ENCODE measurements at places on chromosomes 6 and 20.

DNA sequence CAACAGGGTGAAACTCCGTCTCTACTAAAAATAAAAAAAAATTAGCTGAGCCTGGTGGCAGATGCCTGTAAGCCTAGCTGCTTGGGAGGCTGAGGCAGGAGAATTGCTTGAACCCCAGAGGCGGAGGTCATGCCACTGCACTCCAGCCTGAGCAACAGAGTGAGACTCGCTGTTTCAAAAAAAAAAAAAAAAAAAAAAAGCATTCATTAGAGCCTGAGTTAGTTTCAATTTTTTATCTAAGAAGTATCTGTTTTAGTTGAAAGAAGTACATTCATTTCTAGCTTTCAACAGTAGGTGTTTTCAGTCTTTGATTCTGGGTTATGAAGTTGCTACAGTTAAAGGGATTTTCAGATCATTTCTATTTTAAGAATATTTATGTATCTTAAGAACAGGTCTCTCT is 42.2 kb downstream of the ZNF292 start:
- no peak for DNase-seq

GRCh38 chr6:30616811-30617564 is at the start of gene PPP1R10:
PPP1R10 (minus strand) TSS chr6:30617243; CDS start chr6:30609944, 7,299 bp downstream.
- peak; percentile 86 for DNase-seq

- DNase-seq: peak; percentile 95
Observed at GRCh38 chr6:88963139-88964090, at the start of gene RNGTT. RNGTT (minus strand) TSS chr6:88963618; CDS start chr6:88963409, 209 bp downstream.

DNA sequence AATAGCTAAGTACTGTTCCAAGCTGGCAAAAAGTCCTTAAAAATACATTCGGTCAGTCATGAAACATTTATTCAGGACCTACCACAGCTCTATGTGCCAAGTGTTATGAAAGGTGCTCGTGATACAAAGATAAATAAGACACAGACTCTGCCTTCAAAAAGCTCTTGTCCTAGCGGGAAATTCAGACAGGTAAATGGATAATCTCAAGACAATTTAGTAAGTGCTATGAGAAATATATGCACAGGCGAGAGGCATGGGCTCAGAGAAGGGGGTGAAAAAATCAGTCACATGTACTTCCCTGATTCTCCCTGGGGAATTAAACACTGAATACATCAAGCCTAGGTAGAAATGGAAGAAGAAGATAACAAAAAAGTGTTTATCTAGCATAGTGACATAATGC is 49.8 kb upstream of the HEY2 start:
- no peak for DNase-seq

- DNase-seq: peak; percentile 47
Observed at GRCh38 chr20:51569815-51570738, 27.6 kb upstream of the NFATC2 start.

- no peak for DNase-seq
Observed at GRCh38 chr20:63014287-63014686, 7.5 kb upstream of the BHLHE23 start.

- DNase-seq: no peak
Observed at GRCh38 chr20:15267935-15268334, 930.5 kb upstream of the FLRT3 start.

DNA sequence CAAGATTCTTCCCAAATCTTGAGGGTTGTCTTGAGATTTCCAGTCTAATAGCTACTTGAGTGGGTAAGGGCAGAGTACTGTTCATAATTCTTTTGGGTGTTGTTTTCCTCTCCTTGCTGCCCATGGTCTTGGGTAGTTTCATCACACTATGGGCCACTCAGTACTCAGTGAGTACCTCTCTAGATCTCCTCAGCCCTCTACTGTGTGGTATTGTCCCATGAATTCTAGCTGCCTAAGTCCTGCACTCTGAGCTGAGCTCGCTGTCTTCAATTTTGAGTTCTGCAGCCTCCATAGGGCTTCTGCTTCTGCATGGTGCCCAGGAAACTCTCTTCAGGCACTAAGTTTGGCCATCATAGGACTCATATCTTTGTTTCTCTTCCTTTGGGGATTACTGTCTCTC is 42.3 kb downstream of the ASXL1 start:
- no peak for DNase-seq

- no peak for DNase-seq
Observed at GRCh38 chr6:53412751-53413150, 64.0 kb upstream of the ELOVL5 start.

DNA sequence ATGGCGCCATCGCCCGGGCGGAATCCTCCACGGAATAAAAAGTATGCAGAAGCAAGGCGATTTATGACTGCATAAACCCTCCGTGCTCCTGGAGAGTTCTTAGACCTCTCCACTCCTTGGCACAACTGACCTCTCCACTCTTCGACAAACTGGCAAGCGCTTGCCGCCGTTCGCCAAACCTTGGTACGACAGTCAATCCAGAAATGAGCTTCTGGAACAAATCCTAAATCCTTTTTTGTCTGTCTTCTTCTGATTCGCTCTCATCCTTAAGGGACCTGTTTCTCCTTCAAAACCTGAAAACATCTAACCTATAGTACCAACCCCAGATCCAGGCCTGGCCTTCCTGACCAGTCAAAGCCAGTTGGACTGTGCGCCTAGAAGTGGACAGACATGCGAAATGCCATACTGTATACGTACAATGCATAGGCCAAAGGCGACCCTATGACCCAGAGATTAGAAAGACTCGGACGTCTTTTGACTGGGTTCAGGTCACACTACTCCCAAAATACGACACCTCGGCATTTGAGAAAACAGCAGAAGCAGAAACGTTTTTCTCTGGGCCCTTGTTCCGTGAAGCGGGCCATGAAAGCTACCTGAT is 59.4 kb downstream of the TRIM27 start:
- DNase-seq: no peak

GRCh38 chr6:151380848-151381205 is 10.5 kb downstream of the ZBTB2 start:
- DNase-seq: no peak

DNA sequence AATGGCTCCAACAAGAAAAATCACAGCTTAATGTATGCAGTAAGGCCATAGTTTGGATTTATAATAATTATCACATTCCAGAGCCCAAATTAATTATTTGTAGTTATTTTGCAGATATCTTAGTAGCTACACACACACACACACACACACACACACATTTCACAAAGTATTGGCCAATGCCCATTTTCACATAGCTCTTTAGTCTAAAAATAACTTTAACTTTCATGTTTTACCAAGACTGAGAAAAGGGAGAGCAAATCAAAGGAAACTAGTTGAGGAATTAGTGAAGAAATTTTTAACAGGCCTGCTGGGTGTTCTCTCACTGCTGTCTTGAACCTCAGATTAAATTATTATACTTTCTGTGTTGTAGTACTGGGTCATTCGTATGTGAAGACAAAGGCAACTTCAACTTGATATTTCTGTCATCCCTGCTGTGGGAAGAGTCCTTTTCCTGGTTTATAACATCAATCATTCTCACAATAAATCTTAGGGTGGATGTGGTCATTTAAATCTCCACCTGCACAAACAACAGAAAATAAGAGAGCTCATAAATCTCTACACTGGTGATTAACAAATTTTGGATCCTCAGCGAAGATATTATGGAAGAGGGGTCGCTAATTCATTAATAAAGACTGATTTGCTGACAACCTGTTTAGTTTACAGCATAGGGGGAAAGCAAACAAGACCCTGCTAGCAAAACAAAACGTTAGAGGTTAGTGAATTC is 1.6 kb upstream of the TCF21 start:
- no peak for DNase-seq

GRCh38 chr6:8494730-8495129 is 59.4 kb upstream of the SLC35B3 start:
- DNase-seq: no peak

DNA sequence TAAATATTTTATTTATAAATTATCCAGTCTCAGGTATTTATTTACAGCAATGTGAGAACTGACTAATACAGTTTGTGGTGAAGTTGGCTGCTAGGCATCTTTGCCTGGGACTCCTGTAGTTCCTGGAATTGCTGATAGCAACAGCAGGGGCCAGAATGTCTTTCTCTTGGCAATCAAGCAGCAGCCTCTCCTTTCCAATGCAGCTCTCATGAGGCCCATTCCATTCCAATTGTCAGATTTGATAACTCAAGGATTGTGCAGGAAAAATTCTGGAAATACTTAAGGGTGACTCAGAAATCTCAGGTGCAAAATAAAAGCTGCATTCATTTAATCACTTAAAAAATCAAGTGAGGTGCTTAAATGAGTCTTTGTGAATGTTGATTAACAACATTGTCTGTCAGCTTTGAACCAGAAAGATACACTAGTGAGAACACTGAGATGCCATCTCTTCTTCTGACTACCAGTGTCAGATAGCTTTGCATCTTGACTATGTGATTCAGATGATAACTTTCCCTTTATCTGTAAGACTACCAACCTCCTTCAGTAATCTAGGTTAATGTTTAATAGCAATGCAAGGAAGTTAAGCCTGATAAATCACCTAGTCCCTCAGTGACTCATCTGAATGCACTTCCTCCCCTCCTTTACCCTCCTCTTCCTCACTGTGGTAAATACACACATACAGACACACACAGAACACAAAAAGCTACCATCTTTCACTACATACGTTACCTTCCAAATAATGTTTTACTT is 32.1 kb upstream of the COL21A1 start:
- DNase-seq: peak; percentile 70

DNA sequence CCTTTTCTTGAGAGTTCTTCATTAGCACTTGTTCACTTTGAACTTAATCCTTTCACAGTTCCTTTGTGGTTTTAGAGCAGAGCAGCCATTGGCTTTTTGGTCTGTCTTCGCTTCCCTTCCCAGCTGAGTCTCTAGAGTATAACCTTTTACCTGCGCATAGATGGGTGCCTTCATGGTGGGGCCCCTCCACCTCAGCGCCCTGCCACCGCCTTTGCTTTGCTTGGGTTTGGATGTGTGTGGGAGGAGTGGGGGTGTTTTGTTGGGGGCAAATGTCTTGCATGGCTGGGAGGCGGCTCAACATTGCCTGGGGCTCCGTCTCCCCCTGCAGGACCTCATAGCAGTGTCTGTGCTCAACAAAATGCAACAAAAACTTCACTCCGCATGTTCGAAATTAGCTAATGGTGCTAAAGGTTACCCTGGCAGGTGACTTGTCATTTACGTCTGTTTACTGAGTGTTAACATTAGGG is 11.9 kb downstream of the PYGB start:
- DNase-seq: no peak

GRCh38 chr6:119323478-119323877 is 26.1 kb downstream of the MAN1A1 start:
- DNase-seq: no peak

DNA sequence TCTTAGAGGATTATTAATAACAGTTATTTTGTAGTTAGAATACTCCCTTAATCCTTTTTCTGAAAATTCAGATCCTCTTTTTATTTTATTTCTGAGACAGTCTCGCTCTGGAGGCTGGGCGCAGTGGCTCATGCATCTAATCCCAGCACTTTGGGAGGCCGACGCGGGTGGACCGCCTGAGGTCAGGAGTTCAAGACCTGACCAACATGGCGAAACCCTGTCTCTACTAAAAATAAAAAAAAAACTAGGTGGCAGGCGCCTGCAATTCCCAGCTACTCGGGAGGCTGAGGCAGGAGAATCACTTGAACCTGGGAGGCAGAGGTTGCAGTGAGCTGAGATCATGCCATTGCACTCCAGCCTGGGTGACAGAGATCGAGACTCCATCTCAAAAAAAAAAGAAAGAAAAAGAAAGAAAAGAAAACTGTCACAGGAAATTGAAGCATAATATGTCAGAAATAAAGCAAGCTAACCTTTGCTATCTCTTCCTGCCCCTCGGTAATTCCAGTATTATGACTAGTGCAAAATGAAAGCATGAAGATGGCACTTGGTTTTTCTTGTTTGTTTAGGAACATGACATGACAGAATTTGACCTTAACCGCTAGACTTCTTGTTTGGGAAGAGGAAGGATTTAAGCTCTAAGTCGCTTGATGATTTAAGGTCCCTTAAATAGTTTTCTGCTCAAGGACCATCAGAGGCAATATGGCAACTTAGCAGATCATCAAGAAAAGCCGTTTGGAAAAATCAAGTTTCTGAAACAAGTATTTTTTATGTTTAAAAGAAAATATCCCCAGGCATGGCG is 1.8 kb upstream of the RBM39 start:
- no peak for DNase-seq

DNA sequence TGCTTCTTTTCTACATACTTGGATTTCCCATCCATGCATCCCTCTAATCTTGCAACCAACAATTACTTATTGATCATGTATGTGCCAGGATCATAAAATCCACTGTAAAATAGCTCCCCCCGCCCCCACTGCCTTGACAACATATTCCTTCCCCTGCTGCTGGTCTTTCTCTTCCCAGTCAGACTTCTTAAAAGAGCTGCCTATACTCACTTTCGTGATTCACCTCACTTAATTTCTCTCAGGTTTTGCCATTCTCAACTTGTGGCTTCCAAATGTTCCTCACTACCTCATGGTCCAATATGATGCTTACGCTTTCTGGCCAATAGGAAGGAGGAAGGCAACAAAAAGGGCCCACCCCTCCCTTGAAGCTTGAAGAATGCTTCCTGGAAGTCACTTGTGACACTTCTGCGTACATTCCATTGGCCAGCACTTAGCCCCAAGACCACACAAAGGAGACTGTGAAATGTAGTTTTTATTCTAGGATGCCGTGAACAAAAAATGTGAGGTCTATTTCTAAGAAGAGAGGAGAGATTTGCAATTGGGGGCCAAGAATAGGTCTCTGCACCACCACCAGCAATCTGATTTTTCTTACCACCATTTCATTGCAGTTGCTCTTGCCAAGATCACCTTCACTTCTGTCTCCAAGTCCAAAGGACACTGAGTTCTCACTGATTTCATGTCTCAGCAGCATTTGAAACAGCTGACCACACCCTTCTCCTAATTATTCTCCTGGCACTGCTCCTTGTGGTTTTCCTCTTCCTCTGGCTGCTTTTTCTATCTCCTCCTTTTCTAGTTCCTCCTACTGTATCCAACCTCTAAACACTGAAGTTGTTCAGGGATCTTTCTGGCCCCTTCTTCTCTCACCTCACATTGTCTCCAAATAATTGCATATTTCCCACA is 30.8 kb downstream of the CD164 start:
- DNase-seq: no peak

- no peak for DNase-seq
Observed at GRCh38 chr20:37989601-37990295, 43.5 kb downstream of the TTI1 start.
